ENCODE measurements at places on chromosomes 5 and 9. TPM values are rescaled to one million over a fixed set of nuclear protein-coding genes. Genes with fewer than 3 reads are reported as not detected.

Gene NRARP
- polyA plus RNA-seq = 7.7 TPM

DNA sequence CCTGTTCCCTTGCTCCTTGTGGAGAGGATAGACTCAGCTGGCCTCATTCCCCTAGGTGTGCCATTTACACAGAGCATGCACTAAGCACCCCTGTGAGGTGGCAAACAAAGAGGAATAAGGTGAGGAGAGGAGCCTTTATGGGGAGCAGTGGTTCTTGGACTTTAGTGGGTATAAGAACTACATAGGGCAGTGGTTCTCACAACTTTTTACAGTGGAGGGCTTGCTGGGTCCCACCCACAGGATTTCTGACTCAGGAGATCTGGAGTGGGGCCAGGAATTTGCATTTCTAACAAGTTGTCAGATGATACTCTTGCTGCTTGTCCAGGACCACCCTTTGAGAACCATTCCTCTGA lies 42.0 kb downstream of the CSF1R start:
- DNase-seq = no peak

DNA sequence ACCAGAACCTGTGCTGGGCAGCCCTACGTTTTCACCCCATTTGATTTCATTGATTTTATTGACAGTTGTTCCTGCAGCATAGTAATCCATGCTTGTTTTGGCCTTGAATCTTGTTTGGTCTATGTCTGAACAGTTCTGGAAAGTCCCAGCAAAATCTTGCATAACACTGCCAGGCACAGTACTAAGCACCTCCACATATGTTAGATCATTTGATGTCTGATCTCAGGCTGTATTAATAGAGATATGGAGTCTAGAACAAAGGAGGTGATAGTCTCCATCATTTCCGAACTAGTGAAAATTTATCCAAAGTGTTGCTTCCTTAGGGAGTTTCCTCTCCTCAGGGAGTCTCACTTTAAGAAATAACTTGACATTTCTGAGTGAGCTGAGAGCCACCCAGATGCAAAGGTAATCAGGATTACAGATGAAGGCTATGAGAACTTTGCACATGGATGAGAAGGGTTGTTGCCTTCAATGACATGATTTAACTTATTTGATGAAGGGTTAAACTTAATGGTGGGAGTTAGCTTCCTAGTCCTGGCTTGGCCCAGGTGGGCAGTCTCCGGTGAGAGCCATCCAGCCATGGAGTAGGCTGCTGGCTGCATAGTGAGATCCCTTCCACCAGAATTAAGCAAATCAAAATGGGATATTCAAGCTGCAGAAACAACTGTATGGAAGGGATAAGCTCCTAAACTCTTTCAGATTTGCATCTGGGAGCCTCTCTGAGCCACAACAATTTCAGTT lies 173.8 kb upstream of the MVB12B start:
- no peak for DNase-seq

Gene PRUNE2
- polyA plus RNA-seq = 10.9 TPM

DNA sequence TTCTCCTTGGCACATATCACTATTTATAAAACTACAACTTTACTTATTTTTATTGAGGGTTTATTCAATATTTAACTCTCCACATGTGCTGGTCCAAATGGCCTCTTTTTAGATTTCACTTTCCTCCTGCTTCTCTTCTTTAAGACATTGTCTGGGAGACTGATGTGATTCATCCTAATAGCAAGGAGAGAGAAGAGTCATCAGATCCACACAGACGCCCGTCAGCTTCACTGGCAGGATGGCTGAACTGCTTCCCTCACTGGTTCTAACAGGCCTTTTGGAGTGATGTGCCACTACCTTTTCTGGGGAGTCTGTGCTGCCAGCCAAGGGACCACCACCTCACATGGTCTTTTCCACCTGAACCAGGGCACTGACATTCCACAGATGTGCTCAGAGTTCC lies 16.5 kb upstream of the ROR2 start:
- DNase-seq = no peak

- DNase-seq = no peak
Measured at GRCh38 chr9:121658591-121658990, 7.2 kb downstream of the DAB2IP start.

Gene RASGRF2
- polyA plus RNA-seq = 2.4 TPM

Gene PRSS3
- polyA plus RNA-seq = 2.2 TPM

DNA sequence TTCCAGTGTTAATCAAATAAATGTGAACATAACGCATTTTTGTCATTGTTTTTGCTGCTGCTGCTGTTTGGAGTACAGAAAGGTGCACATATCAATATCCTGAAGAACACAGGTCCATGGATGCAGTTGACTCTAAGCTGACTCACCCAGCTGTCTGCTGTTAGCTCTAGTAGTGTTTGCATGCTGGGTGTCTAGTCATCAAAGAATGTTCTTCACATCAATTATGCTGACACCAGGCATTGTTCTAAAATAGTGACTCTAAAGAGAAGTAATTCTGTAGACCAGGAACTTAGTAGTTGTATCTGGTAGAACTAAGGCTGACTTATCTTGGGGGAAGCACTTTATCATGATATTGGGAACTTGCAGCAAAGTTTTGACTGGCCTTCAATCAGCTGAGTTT lies 55.7 kb upstream of the DPYSL3 start:
- DNase-seq = no peak

- DNase-seq = no peak
Measured at GRCh38 chr5:88756953-88757352, 126.0 kb downstream of the MEF2C start.

Data from renal cortex interstitium (tissue), 15 donors.